ENCODE measurements at places on chromosomes 3 and 15.

DNA sequence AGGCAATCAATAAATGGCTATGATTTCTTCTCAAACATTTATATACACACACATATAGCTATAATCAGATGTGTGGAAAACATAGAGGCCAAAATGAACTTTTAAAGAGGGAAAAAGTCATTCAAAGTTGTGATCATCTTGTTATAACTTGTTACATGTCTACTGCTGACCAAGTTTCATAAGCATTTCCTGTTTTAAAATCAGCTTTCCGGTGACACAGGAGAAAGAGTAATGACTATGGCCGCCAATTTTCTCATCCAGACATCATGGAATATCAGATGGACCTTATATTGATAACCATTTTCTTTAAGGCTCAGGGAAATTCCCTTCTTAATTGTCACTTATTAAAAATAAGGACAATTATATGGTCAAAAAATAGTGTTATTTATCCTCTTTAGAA is 71.7 kb upstream of the AGTR1 start:
- no peak for DNase-seq

DNA sequence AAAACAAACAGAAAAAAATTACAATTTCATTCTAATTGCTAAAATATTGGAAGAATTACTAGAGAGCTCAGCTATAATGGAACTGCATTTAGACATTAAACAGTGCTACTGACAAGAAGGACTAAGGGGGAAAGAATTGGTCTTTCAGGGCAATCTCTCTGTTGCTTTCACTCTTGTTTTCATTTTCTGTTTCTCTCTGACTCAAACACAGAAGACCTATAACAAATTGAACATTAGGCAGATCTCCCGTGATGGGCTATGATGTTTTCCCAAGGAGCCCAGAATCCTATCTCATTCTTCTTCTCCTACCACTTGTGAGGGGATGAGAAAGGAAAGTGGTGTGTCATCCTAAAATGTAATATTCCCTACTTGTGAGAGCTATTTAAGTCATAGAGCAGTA is 358.0 kb upstream of the TGFBR2 start:
- no peak for DNase-seq

GRCh38 chr15:58699769-58700168 is 49.7 kb downstream of the ADAM10 start:
- DNase-seq = no peak

DNA sequence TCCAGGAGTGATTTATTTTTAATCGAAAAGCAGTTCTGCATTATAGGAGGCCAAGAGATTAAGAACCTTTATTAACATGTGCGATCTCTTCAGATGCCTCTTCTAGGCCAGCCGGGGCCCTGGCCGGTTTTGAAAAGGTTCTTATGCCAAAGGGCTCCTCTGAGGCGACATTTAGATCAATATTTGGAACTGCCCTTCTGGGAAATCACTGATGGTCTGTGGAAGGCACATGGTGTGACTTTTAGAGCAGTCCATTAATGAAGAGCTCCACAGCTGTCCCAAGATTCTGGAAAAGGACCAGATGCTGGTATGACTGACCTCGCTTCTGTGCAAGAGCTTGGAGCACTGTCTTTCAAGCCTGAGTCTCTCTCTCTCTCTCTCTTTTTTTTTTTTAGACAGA is 19.7 kb downstream of the MGLL start:
- no peak for DNase-seq

DNA sequence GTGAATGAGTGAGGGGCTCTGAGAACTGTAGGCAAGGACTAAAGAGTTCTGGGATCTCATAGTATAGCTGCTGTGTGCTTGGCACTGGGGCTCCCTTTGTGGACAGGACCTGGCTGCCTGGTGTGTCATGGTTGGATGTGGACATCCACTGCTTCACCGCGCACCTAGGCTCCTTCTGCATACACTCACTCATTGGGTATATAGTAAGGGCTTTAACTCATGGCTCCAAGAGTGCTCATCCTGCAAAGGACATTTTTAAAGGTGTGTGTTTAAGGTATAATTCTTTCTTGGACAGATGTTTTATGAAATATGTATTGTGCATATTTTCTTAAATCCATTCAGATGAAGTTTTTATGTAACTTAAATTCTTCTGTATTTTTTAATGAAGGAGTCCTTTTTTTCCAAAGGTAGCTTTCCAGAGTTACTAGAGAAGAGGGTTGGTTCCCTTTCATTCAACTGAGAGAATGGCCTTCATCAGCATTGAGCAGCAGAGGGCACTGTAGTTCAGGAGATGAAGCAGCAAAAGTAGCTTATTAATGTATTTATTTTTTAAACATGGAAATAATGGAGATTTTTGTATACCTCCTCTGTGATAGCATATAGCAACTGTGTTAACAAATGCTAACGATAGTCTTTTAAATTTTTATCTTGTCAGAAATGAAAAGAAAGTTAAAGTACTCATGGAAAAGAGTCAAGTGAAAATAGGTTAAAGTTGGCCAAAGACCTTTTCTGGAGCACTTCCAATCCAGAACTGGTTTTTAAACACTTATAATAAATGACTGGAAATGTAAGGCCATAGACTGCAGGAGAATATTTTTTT is 25.2 kb downstream of the OXNAD1 start:
- peak; percentile 20 for DNase-seq

DNA sequence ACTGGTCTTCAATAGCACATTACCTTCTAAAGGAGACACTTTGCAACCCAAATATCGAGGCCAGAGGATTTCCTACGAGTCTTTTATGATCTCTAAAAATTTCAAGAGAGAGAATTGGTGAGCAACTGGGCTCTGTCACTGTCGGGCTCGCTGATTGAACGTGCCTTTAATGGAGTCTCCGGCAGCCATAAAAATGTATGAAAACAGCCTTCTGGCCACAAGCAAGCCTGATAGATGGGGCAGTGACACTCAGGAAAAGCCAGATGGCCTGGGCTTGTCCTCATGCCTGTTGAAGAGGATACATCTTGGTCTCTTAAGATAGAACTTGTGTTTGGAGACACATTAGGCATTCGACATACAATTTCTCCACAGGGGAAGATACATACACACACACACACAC is 419.5 kb upstream of the PROK2 start:
- DNase-seq = no peak

DNA sequence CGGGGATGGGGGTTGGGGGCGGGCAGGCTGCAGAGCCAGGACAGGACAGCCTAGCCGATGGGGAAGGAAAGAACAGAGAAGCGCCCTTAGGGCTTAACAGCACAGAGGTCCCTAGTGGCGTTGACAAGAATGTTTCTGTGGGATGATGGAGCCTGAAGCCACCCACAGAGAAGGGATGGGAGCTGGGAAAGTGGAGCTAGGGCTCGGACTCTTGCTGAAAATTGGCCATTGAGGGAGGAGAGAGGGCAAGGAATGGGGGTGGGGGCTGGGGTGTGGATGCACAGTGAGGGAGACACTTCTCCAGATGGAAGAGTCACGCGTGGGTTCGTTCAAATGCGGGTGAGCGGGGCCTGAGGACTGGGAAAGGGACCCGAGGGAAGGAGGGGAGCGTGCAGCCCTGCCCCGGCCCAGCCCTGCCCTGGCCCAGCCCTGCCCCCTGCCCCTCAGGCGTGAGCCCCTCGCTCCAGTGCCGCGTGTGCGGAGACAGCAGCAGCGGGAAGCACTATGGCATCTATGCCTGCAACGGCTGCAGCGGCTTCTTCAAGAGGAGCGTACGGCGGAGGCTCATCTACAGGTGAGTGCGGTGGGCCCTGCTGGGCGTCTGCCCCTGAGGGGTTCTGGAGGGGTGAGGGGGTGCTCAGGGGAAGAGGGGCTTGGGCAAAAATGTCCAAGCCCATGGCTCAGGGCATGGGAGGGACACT is 832 bp downstream of the NR2E3 start:
- no peak for DNase-seq

- DNase-seq = no peak
Measured at GRCh38 chr3:160103397-160103796, 114.8 kb downstream of the IL12A start.

GRCh38 chr3:41418961-41419691 is 219.8 kb downstream of the CTNNB1 start:
- peak; percentile 17 for DNase-seq

- no peak for DNase-seq
Measured at GRCh38 chr3:48370333-48370713, 1.7 kb upstream of the FBXW12 start.

- DNase-seq = no peak
Measured at GRCh38 chr3:96986241-96986640, 171.8 kb downstream of the EPHA6 start.

DNA sequence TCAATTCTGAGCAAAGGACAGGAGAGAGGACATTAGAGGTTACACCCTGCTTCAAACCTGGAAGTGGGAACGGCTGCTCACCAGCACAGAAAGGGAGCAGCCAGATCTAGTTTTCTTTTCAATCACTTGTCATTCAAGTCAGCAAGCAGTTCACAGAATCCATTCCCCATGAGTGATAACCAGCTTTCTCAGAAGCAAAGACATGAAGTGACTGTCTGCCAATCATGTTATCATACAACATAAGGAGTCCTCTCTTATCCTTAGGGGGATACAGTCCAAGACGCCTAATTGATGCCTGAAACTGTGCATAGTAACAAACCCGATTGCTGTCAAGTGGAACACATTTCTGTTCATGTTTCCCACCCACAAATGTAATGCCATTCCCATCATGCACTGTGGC is 54.7 kb downstream of the FAM98B start:
- no peak for DNase-seq

Data from HS-27A (cell line).